SW 1271 (cell line): ENCODE measurements at places on chromosomes 4 and X.

DNA sequence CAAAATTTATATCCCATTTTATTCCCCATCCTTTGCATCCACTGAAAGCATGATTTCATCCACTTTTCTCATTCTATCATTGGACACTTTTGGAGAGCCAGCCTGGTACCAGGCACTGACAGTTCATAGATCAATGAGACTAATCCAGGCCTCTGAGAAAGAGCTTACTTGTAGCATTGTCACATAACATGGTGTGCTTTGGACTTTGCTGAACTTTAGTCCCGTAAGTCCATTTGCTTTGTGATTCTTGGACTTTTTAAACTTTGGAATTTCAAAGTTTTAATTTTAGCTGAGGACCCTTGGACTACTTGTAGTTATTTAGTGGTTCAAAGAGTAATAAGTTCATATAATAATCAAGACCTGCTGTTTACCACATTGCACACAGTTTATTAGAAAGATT, 11.5 kb downstream of the LIAS start:
- DNase-seq: no peak

DNA sequence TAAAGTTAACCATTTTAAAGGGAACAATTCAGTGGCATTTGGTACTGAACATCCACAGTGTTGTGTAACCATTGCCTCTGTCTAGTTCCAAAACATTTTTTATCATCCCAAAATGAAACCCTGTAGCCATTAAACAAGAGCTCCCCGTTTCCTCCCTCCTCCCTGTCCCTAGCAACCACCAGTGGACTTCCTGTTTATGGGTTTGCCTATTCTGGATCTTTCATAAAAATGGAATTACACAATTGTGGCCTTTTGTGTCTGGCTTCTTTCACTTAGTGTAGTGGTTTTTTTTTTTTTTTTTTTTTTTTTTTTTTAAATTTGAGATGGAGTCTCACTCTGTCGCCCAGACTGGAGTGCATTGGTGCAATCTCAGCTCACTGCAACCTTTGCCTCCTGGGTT, 11.6 kb downstream of the RBMX2 start:
- DNase-seq: no peak

GRCh38 chrX:19954335-19955096, 36.3 kb downstream of the BCLAF3 start:
- no peak for DNase-seq

DNA sequence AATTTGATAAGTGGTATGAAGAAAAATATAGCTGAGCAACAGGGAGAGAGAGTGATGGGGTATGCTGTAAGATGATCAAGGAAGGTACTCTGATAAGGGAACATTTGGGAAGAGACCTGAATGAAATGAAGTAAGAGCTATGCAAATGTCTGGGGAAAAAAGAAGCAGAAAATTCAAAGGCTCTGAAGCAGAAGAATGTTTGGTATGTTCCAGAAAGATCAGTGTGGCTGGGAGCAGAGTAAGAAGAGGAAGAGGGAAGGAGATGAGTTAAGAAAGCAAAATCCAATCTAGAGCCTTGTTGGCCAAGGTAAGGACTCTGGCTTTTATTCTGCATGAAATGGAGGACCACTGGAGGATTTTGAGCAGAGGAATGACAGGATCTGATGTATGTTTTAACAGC, 90.0 kb downstream of the AWAT2 start:
- no peak for DNase-seq

- DNase-seq: peak; percentile 8
These were observed 457.4 kb downstream of the CENPC start for GRCh38 chr4:67087897-67088296.

- DNase-seq: no peak
These were observed 131.8 kb downstream of the OR13H1 start for GRCh38 chrX:131675596-131676194.
